ENCODE measurements at places on chromosomes 1 and 21.
A peak's percentile ranks its signal among the peaks of the same experiment; 100 is the strongest.

GRCh38 chr1:238254935-238255334 lies 364.2 kb upstream of the ZP4 start:
- ATAC-seq, result no peak

DNA sequence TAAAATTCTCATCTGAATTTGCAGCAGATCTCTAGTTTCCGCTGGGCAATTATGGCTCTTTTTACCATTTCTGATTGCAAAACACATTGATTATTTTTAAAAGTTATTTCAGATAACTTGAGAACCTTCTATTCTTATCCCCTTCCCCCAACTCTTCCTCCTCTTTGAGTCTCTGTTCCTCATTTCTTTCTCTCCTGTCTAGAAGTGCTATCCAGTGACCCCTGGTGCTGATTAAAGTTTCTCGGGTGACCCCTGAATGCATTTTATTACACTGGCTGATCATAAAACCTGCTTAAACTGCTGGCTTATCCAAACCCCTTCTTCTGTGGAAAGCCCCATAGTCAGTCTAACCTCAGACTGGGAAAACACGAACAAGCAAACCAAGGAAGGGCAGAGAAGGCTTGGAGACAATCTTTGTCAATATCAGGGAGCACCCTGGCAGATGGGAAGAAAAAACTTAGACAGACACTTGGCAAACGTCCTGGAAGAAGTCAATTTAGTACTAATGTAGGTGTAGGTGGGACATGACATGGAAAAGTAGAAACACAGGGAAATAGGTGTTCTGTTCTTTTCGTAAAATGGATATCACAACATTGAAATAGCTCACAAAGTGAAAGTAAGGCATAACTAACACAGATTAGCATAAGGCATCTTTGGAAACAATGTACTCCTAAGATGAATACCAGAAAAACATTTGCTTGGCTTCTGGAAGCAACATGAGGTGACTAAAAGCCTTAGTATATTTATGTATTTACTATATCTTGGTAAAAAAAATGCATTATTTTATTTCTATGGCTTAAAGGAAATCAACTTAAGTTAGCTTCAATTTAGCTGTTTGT lies 61.4 kb downstream of the GORAB start:
- no peak for ATAC-seq

- ATAC-seq, result no peak
These were observed 212.7 kb upstream of the JUN start for GRCh38 chr1:58996341-58997059.

GRCh38 chr1:162004441-162004950 lies 19.2 kb downstream of the OLFML2B start:
- no peak for ATAC-seq

GRCh38 chr1:214472364-214472763 lies 79.0 kb downstream of the PTPN14 start:
- ATAC-seq, result no peak

GRCh38 chr1:64798872-64799271 lies 54.0 kb downstream of the RAVER2 start:
- ATAC-seq, result no peak

- no peak for ATAC-seq
These were observed 31.6 kb upstream of the SLC5A9 start for GRCh38 chr1:48190881-48191280.

DNA sequence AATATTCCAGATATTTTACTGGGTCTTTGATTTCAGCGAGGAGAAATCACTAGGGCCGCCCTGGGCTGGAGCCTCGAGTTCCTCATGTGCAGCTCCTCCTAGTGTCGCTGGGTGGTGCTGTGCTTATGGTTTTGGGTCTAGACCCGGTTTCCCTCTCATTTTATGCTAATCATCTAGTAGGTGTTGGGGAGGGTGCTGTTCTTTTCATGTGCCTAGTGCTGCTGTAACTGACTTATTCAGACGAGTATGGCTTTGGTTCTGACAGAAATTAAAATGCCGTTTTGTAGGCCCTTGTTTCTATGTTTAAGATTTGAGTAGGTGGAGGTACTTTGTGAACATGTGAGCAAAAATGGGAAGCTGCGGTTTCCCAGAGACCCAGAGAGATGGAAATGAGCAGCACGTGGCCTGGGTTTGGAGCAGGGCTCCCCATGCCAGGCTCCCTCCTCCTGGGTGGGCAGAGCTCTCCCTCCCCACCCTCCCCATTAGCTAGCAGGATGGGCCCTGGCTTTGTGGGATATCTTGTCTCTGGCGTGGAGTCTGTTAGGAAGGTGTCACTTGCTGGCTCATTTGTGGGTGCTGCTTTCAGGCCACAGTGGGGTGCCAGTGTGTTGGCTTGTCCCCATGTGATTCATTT lies 74.0 kb upstream of the GPR88 start:
- peak; percentile 85 for ATAC-seq

DNA sequence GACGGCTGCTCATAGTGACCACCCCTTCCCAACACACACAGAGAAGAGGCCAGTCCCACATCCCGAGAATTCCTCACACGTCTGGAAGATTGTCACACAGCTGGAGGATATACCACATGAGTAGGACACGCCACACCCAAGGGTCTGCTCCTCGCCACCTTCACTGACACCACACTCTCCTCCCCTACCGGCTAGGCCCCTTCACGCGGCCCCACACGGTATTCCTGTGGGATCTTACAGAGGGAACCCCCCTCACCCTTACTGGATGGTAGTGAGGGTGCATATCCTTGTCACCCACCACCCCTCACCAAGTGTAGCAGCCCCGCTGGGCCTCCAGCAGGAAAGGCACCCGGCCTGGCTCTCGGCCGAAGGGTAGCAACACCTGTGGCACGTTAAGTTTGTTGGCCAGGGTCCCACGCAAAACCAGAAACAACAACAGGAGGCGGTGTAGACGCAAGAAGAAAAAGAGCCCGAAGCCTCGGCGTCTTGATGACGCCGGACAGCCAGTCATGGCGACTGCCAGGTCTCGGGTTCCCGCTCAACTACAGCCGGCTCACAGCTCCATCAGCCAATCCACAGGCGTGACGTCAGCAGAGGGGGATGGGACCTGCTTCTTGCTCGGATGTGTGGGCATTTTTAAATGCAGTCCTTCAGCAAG lies at the start of gene NUP210L:
TSS of gene NUP210L (minus strand) at position 540 of the 658 bp plus-strand sequence.
- ATAC-seq, result no peak

DNA sequence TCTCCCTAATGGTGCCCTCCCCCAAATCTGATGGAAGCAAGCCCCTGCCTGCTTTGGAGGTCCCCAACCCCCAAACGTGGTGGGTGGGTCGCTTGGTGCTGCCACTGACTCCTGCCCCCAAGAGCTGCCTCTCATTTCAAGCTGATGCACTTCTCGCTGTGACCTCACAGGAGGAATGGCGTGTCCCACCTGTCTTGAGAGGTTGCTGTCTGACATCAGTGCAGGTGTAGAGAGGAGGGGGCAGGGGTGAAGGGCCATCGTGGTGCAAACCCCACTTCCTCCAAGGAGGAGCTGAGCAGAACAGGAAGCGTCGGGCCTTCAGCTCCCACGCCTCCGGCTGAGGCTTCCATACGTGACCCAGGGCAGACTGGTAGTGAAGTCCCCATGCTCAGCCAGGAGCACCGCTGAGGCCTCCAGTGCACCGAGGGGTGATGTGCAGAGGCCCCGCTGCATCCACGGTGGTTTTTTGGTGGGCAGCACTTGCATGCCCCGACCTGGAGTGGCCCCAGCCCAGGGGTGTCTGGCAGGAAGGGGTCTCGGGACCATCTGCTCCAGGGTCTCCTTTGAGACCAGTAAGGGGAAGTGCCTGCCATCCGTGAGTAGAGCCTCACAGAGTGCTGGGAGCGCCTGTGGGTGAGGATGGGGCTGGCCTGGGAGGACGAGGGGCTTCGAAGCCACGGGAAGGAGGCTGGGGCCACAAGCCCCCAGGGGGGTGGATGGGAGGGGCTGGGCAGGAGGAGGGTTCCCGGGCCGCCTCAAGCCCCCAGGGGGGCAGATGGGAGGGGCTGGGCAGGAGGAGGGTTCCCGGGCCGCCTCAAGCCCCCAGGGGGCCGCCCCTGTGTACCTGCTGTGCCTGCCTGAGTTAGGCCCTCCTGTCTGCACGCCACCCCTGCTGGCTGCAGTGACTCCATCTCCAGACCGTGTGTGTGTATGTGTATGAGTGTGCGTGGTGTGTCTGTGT lies 39.8 kb downstream of the WDR4 start:
- ATAC-seq, result no peak

- ATAC-seq, result no peak
These were observed 5.7 kb upstream of the FYB2 start for GRCh38 chr1:56824938-56825337.

DNA sequence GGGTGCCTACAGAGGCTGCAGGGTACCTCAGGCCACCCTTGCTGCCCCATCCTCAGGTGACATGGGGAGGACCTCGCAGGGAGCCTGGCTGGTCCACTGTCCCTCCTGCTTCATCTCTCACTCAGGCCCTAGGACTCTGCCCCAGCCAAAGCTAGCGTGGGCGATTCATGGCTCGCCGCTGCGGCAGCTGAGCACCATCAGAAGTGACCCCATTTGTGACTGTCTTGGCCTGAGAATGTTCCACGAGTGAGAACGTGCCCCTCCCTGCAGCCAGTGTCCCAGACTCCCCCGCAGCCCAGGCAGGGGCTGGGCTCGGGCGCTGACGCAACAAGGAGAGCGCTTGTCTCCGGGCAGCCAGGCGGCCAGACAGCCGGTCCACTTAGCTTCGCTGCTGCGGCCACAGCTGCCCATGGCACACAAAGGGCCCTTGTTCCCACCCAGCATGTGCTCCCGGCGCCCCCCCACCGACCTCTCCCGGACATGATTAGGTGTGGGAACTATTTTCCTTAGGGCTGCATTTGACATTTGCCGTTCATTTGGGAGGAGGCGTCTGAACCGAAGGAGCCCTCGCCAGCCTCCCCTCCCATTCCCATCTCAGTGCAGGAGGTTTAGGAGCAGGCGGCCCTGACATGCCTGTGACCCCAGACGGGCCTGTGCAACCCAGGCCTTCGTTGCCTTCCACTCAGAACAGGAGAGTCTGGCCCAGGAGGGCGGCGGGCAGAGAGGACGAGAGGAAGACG lies 19.3 kb upstream of the POFUT2 start:
- no peak for ATAC-seq

- no peak for ATAC-seq
These were observed 270.2 kb upstream of the TMPRSS15 start for GRCh38 chr21:18673789-18674188.

DNA sequence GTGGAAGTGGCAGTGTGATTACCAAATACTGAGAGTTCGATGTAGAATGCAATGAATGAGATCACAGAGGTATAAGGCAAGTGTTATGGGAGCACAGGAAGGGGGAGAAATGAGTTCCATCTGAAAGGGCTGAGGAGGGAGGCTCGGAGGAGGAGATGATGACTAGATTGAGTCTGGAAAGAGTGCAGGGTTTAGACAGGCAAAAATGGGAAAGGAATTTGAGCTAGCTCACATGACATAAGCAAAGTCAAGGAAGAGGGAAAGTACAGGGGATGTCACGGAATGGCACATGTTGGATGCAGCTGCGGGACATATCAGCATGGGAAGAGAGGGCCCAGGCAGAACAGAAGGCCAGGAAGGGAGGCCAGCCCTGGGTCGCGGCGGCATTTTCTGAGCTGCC lies 132.7 kb downstream of the RUNX1 start:
- no peak for ATAC-seq

GRCh38 chr1:225480825-225481434 lies 53.1 kb upstream of the LBR start:
- ATAC-seq, result peak; percentile 84

DNA sequence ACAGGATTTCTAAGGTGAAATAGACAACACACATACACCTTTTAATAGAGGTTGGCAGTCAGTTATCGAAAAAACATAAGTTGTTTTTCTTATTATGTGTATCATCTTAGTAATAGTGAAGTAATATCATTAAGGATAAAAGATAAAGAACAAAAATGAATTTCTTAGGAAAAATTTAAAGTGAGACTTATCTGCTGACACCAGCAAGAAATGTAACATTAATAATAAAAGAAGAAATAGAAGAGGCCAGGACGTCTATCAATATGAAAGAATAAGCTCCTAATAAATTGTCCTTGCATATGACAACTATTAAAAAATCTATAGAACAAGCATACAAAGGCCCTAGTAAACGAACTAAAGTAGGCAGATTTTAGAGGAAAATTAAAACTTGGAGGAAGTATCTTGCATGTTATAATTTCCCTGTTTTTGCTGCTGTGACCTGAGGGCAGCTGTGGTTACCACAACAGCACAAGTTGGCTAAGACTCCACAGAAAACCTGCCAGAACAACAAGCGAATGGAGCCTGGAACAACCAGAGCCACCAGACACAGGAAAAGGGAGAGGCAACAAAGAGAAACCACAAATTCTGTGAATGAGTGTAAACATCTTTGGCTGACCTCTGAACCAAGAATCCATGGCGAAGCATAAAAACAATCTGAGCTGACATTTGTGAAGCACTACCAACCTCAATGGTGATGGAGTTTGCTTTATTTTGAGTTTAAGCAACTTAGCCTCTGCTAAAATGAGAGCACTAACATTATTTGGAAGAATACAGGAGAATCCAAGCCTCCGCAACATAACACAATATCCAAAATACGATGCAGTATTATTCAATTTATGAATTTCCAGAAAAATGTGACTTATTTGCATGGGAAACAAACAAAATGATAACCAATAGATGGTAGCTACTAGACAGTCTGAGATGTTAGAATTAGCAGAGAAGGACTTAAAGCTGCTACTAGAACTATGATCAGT lies 207.5 kb downstream of the KCNT2 start:
- ATAC-seq, result no peak

- no peak for ATAC-seq
These were observed 1.4 kb downstream of the ZNF697 start for GRCh38 chr1:119646521-119647227.

DNA sequence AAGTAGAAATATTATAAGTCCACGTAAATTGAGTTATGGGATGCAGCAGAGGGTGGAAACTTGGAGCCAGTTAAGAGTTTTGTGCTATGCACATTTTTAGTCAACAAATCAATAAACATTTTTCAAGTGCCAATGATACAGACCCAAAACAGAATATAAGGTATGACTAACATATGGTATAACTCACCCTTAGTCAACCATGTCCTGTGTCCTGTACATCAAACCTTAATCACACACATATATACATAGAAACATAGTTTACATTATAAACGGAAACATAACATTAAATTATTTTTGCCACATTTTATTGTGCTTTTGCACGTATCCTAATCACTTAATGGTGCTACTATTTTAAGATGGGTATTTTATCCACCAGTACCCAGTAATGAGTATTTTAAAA lies 136.1 kb upstream of the USH2A start:
- no peak for ATAC-seq

DNA sequence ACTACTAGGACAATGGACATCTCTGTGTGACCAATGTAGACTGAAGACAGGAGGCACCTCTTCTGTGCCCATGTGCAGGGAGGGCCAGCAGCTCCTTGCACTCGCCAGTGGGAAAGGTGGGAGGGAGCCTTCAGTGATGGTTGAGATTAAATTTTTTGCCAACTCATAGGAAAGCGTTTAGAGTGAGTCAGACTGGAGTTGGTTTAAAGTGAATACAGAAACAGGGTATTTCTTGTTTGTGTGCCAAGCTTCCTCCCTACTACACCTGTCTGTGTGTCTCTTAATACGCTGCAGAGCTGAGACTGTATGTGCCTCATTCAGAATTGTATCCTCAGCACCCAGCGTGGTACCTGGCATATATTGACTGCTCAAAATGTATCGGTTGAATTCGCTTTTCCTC lies 13.5 kb upstream of the COL16A1 start:
- ATAC-seq, result no peak

GRCh38 chr1:21910558-21911204 lies 26.4 kb downstream of the HSPG2 start:
- ATAC-seq, result no peak

GRCh38 chr1:87953732-87954344 lies 625.2 kb downstream of the LMO4 start:
- peak; percentile 76 for ATAC-seq

- ATAC-seq, result no peak
These were observed 74.9 kb upstream of the BEND5 start for GRCh38 chr1:48851638-48852037.

GRCh38 chr1:164630626-164631396 lies 71.8 kb downstream of the PBX1 start:
- ATAC-seq, result no peak

All from stimulated activated memory B cell treated with anti-CD40 and anti-IgM and Interleukin-4, amounts not matched to agents 10 μg/mL and 1 μg/mL and 100 μg/mL, for 72 hours (primary cell).